ENCODE measurements at places on chromosomes 2 and 18.

- DNase-seq, result no peak
- H3K4me1 ChIP-seq, result no peaks in the 10 kb centered on the region
- H3K27me3 ChIP-seq, result no peaks in the 10 kb centered on the region
- H3K4me3 ChIP-seq, result no peak overlapping the region
- H3K27ac ChIP-seq, result no peak overlapping the region
- no peaks in the 10 kb centered on the region for H3K36me3 ChIP-seq
Measured at GRCh38 chr18:2059336-2059735, 512.0 kb downstream of the METTL4 start.

DNA sequence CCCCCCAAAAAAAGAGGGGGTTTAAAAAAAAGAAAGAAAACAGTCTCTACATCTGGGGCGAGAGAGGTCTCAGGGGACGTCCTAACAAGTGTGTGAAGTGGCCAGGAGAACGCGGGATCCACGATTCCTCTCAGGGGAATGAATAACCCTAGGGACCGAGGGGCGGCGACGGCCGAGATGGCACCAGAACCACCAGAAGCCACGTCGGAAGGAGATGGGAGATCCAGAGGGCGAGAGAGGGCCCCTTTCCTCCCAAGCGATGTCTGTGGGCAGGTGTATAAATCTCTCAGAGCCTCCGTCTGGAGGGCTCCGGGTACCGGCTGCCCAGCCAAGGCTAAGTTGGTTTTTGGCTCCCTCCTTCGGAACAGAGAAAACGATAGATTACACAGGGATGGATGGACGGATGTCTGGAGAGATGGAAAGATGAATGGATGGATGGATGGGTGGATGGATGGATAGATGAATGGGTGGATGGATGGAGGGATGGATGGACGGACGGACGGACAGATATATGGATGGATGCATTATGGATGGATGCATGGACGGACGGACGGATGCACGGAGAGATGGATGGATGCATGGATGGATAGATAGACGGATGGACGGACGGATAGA, 1.7 kb downstream of the EPHA4 start:
- H3K27ac ChIP-seq, result no peak overlapping the region
- H3K27me3 ChIP-seq, result no peaks in the 10 kb centered on the region
- H3K4me1 ChIP-seq, result peaks cover 13% of the 10 kb centered on the region
- peak overlapping the region; percentile 77 for H3K4me3 ChIP-seq

DNA sequence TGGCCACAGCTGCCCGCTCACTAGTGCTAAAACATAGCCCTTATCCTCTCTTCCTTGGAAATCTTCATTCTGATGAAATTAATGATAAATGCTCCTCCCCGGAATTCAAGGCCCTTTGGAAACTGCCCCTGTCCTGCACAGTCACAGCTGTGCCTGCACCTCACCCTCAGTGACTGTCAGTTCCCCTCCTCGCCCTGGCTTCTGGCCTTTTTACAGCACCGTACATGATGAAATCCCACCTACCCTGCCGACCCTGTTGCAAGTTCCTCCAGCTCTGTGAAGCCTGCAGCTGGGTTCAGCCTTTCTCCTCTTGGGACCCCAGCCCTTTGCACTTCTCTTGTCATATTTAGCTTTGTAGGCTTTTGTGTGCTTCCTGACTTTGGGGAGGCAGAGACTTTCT, 48.4 kb downstream of the DCDC2C start:
- H3K27me3 ChIP-seq, result no peaks in the 10 kb centered on the region
- no peak for DNase-seq
- no peaks in the 10 kb centered on the region for H3K36me3 ChIP-seq
- H3K4me1 ChIP-seq, result no peaks in the 10 kb centered on the region
- H3K27ac ChIP-seq, result no peak overlapping the region

- no peaks in the 10 kb centered on the region for H3K36me3 ChIP-seq
- H3K4me3 ChIP-seq, result no peak overlapping the region
- H3K27me3 ChIP-seq, result peaks cover 7% of the 10 kb centered on the region
- no peak for DNase-seq
- peaks cover 17% of the 10 kb centered on the region for H3K4me1 ChIP-seq
- H3K27ac ChIP-seq, result no peak overlapping the region
Measured at GRCh38 chr2:29522951-29523669, 398.3 kb downstream of the ALK start.

- DNase-seq, result no peak
- H3K4me1 ChIP-seq, result no peaks in the 10 kb centered on the region
- H3K27ac ChIP-seq, result no peak overlapping the region
- H3K27me3 ChIP-seq, result peaks cover 57% of the 10 kb centered on the region
- no peak overlapping the region for H3K4me3 ChIP-seq
Measured at GRCh38 chr2:233915128-233915527, 2.0 kb upstream of the TRPM8 start.

GRCh38 chr18:22557168-22557941, 139.6 kb upstream of the CTAGE1 start:
- no peaks in the 10 kb centered on the region for H3K36me3 ChIP-seq
- no peak for DNase-seq
- H3K4me1 ChIP-seq, result peaks cover 10% of the 10 kb centered on the region
- H3K4me3 ChIP-seq, result no peak overlapping the region
- H3K27ac ChIP-seq, result no peak overlapping the region
- no peaks in the 10 kb centered on the region for H3K27me3 ChIP-seq

DNA sequence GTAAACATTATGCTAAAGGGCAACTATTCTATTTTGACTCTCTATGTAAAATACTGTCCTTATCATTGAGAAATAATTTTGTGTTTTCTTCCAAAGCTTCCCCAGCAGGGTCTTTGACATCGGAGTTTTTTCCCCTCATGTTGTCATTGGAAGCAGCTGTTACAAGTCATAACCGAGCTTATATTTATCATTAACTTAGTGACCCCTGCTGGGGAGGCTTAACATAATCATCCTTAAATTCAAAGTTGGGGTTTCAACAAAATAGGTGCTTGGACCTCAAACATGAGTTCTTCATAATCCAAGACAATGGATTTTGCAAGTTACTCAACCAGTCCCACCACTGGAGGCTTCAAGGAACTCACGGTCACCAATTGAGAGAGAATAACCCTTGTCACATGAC, 330.9 kb downstream of the DCC start:
- no peak for DNase-seq
- H3K27me3 ChIP-seq, result no peaks in the 10 kb centered on the region
- no peak overlapping the region for H3K27ac ChIP-seq
- H3K36me3 ChIP-seq, result no peaks in the 10 kb centered on the region

DNA sequence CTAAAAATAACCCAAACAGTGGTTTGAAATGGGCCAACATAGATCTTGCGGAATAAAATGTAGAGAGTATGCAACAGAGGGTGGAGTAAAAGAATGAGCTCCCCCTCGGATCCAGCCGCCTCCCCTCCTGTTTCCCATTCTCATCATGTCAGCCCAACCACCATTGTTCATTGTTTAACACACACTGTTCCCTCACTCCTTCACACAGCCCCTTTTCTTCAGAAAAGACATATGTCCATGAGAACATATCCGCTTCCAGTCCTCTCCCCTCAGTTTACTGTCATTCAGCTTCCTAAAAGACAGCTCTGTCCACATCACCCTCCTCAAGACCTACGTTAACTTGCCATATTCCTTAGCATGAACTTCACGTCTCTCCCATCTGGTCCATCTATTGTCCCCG, 62.9 kb upstream of the SERTAD2 start:
- DNase-seq, result no peak
- H3K27ac ChIP-seq, result no peak overlapping the region
- H3K36me3 ChIP-seq, result no peaks in the 10 kb centered on the region
- no peaks in the 10 kb centered on the region for H3K4me1 ChIP-seq

DNA sequence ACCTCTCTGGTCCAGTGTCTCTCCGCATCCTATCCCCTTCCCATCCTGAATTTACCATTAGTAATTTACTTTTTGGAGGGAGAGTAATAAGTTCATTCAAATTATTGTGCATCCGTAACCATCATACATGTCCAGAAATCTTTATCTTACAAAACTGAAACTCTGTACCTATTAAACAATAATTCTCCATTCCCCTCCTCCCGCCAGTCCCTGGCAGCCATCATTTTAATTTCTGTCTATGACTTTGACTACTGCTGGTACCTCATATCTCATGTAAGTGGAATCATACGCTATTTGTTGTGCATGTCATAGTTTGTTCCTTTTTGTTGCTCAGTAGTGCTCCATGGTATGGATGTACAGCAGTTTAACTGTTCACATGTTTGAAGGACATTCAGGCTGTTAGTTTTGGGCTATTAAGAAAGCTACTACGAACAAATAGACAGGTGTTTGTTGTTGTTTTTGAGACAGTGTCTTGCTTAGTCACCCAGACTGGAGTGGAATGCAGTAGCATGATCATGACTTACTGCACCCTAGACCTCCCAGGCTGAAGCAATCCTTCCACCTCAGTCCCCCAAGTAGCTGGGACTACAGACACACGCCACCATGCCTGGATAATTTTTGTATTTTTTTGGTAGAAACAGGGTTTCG, 2.0 kb downstream of the LIMS1 start:
- no peak for DNase-seq
- H3K36me3 ChIP-seq, result no peaks in the 10 kb centered on the region
- no peaks in the 10 kb centered on the region for H3K27me3 ChIP-seq
- H3K4me1 ChIP-seq, result peaks cover 50% of the 10 kb centered on the region

DNA sequence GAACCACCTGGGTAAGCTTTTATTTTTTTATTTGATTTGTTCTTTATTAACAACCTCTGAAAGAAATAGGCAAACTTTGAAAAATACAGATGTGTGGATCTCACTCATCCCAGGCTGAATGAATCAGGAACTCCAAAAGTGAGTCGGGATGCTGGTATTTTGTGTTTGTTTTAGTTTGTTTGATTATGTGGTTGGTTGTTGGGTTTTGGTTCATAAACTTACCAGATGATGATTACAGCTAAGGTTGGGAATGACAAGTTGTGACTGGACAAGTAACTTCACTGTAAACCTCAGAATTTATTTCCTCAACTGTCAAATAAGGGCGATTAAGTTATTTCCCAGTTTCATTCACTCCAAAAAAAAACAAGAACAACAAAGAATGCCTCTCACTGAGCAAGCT, 80.5 kb upstream of the KIF5C start:
- DNase-seq, result no peak
- H3K4me1 ChIP-seq, result no peaks in the 10 kb centered on the region
- no peaks in the 10 kb centered on the region for H3K27me3 ChIP-seq
- no peak overlapping the region for H3K4me3 ChIP-seq
- no peak overlapping the region for H3K27ac ChIP-seq

DNA sequence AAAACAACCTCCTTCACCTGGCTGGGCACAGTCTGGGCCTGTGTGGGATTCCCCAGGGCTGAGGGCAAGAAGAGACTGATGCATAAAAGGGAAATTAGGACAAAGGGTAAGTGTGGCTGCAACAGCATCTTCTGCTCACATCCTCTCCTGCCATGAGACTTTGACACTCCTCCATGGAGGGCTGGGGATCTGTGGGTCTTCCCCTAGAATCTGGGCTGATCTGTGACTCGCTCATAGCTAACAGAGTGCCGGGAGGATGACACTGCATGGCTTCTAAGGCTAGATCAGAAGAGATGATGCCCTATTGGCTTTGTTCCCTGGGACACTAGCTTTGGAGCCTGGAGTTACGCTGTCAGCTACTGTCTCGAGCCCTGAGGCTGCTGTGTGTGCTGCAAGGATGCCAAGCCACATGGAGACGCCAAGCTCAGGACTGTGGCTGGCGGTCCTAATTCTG, 24.3 kb downstream of the MOCOS start:
- no peaks in the 10 kb centered on the region for H3K27me3 ChIP-seq
- H3K4me1 ChIP-seq, result no peaks in the 10 kb centered on the region
- DNase-seq, result no peak
- peaks cover 43% of the 10 kb centered on the region for H3K36me3 ChIP-seq

DNA sequence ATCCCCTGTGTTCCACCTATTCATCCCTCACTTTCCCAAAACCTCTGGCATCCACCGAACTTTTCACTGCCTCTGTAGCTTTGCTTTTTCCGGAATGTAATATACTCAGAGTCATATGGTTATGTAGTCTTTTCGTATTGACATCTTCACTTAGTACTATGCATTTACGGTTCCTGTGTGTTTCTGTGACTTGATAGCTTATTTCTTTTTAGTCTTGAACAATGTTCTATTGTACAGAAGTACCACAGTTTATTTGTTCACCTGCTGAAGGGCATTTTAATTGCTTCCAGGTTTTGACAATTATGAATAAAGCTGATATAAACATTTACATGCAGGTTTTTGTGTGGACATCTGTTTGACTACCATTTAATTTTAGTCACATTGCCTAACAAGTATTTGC, 154.7 kb upstream of the DOK6 start:
- H3K4me3 ChIP-seq, result no peak overlapping the region
- no peaks in the 10 kb centered on the region for H3K27me3 ChIP-seq
- no peaks in the 10 kb centered on the region for H3K36me3 ChIP-seq
- no peak overlapping the region for H3K27ac ChIP-seq

GRCh38 chr18:74996996-74997395, 211.9 kb downstream of the PTGR3 start:
- H3K27me3 ChIP-seq, result no peaks in the 10 kb centered on the region
- H3K36me3 ChIP-seq, result no peaks in the 10 kb centered on the region
- H3K4me1 ChIP-seq, result no peaks in the 10 kb centered on the region
- H3K4me3 ChIP-seq, result no peak overlapping the region
- DNase-seq, result no peak
- no peak overlapping the region for H3K27ac ChIP-seq

GRCh38 chr2:148653437-148653836, 8.9 kb downstream of the EPC2 start:
- peaks cover 62% of the 10 kb centered on the region for H3K4me1 ChIP-seq
- DNase-seq, result no peak
- no peaks in the 10 kb centered on the region for H3K36me3 ChIP-seq
- no peak overlapping the region for H3K4me3 ChIP-seq
- H3K27ac ChIP-seq, result no peak overlapping the region

DNA sequence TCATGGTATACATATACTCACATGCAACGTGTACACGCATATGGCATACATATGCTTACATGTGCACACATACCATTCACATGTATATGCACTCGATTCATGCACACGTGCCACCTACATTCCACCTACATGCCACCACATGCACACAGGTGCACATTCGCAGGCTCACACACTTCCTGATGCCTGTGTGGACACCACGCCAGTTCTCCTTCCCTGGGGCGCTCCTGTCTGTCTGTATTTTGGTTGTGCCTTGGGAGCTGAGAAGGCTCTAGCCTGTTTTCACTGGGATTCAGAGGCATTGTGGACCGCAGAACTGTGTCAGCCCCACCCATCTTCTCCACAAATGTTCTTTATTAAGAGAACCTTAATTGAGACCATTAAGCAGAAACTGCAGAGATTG, 96.6 kb upstream of the CTDP1 start:
- no peak overlapping the region for H3K27ac ChIP-seq
- H3K36me3 ChIP-seq, result no peaks in the 10 kb centered on the region
- no peak for DNase-seq
- H3K4me1 ChIP-seq, result no peaks in the 10 kb centered on the region

- peaks cover 5% of the 10 kb centered on the region for H3K36me3 ChIP-seq
- no peak overlapping the region for H3K27ac ChIP-seq
- no peaks in the 10 kb centered on the region for H3K27me3 ChIP-seq
- H3K4me3 ChIP-seq, result no peak overlapping the region
Measured at GRCh38 chr2:3430172-3430571, 50.7 kb downstream of the TRAPPC12 start.

- H3K27ac ChIP-seq, result no peak overlapping the region
- no peak overlapping the region for H3K4me3 ChIP-seq
- H3K27me3 ChIP-seq, result no peaks in the 10 kb centered on the region
- no peaks in the 10 kb centered on the region for H3K4me1 ChIP-seq
- DNase-seq, result no peak
Measured at GRCh38 chr2:18525236-18525635, 35.2 kb downstream of the RDH14 start.

Measured in esophagus squamous epithelium (tissue), 5 donors.